NCI-H2029 treated with DMSO at 0.1 percent for 48 hours (cell line): ENCODE measurements at places on chromosomes 16 and 17.

- DNase-seq: no peak
Measured at GRCh38 chr16:89863741-89864526, 9.5 kb upstream of the TCF25 start.

DNA sequence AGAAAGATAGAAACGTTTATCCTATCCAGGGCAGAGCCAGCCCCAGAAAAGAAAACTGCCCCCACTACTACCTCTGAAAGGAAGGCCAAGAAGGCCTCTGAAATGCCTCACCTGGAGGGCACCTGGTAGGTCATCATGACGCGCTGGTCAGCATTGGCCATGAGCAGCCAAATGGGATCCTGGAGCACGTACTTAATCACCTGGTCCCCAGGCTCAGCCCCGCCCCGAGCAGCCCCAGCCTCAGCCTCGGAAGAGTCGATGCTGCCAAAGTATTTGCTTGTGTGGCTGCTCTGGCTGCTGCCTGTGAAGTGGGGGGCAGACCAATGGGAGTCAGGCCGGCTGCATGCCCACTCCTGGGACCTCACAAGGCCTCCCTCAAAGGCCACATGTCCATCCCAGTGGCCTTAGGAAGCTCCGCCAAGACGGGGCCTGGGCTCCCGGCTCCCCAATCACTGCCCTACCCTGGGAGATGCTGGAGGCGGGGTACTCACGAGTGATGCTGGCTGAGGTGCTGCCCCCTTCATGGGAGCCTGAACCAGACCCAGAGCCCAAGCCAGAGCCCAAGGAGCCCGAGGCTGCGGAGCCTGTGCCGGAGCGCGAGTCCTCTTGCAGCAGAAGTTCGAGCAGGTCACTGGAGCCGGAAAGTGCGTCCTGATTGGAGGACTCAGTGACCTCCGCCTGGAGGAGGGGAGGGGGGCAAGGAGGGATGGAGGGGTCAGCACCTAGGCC lies 9.9 kb downstream of the PER1 start:
- no peak for DNase-seq

GRCh38 chr17:75350706-75351105 lies 54.8 kb downstream of the GRB2 start:
- DNase-seq: no peak

DNA sequence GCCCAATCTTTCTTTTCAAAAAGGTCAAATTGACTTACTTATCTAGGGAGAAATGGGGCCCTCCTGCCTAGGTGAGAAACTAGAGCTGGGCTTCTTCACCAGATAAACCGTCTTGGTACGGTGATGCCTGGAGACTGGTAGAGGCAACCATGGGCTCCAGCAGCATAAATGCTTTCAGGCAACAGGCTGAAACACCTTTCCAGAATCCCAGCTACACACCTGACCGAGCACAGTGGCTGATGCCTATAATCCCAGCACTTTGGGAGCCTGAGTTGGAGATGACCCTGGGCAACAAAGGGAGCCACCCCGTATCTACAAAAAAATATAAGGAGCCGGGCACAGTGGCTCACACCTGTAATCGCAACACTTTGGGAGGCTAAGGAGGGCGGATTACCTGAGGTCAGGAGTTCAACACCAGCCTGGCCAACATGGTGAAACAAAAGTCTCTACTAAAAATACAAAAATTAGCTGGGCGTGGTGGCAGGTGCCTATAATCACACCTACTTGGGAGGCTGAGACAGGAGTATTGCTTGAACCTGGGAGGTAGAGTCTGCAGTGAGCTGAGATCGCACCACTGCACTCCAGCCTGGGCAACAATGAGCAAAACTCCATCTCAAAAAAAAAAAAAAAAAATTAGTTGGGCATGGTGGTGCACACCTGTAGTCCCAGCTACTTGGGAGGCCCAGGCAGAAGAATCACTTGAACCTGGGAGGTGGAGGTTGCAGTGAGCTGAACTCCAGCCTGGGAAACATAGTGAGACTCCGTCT lies 8.0 kb downstream of the TRAF4 start:
- no peak for DNase-seq

GRCh38 chr16:51430716-51431369 lies 279.8 kb upstream of the SALL1 start:
- DNase-seq: no peak

DNA sequence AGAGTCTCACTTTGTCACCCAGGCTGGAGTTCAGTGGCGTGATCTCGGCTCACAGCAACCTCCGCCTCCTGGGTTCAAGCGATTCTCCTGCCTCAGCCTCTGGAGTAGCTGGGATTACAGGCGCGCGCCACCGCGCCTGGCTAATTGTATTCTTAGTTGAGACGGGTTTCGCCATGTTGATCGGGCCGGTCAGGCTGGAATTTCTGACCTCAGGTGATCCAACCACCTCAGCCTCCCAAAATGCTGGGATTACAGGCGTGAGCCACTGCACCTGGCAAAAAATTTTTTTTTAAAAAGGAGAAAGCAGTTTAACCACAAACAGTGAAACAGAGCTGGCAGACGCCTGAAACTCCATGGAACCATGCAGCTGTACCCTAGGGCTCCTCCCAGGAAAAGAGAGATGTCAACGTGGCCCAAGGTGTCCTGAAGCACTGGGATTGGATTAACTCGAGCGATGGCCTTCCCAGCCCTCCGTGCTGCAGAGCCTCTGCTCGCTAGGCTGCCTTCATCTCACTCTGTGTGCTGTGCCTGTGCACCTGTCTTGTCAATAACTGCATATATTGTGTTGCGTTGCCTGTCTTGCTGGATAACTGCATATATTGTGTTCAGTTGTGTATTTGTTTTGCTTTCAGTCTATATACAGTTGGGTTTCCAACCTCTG lies 29.6 kb upstream of the FOXK2 start:
- no peak for DNase-seq

- peak; percentile 37 for DNase-seq
Measured at GRCh38 chr17:38444151-38444550, 15.9 kb downstream of the ARHGAP23 start.

GRCh38 chr17:27423651-27424050 lies 32.6 kb upstream of the KSR1 start:
- DNase-seq: no peak

DNA sequence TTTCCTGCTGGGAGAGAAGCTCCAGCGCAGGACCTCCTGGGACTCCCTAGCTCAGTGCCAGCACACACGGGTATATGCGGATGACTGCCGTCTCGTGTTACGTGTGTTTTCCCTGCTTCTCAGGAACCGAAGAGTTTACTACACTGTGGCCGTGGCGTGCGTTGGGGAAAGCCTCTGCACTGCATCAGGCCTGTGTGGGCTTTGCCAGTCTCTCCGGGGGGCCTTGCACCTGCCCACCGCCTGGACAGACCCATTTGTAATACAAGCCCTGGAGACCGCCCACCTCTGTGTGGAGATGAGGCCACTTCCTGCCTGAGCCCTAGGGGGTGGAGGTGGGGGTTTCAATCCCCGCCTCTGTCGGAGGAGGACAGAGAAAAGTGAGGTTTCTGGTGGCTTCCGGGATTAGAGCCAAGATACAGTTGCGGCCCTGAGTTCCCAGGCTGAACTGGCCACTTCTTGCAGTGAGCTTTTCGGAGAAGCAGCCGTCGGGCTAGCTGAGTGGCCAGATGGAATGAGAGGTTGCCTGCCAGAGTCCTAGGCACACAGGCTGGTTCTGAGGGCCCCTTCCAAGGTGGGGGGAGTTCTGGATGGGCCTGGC lies 43.4 kb upstream of the GSE1 start:
- DNase-seq: peak; percentile 56

- no peak for DNase-seq
Measured at GRCh38 chr17:10357768-10358167, 15.0 kb downstream of the MYH13 start.

- DNase-seq: no peak
Measured at GRCh38 chr16:74865922-74866598, 91.4 kb upstream of the FA2H start.

GRCh38 chr17:51730303-51731050 lies 428.0 kb downstream of the CA10 start:
- no peak for DNase-seq

DNA sequence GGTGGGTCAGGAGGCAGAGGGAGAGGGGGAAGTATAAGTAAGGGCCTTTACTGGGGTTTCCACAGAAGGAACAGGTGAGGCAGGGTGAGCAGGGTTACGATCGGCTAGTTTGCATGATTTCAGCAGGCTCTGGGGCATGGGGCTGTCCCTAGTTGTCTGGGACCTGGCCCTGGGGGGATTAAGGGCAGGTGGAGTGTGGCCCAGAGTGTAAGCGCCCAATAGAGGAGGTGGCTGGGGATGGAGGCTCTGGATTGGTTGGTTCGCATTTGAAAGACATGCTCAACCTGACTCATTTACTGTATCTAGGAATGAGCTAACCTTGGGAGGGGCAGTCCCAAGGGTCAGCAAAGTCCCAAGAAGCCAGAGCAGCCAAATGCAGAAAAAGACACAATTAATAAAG lies 230.3 kb downstream of the MAP2K4 start:
- no peak for DNase-seq

- no peak for DNase-seq
Measured at GRCh38 chr17:42428141-42428944, 5.3 kb upstream of the CAVIN1 start.

DNA sequence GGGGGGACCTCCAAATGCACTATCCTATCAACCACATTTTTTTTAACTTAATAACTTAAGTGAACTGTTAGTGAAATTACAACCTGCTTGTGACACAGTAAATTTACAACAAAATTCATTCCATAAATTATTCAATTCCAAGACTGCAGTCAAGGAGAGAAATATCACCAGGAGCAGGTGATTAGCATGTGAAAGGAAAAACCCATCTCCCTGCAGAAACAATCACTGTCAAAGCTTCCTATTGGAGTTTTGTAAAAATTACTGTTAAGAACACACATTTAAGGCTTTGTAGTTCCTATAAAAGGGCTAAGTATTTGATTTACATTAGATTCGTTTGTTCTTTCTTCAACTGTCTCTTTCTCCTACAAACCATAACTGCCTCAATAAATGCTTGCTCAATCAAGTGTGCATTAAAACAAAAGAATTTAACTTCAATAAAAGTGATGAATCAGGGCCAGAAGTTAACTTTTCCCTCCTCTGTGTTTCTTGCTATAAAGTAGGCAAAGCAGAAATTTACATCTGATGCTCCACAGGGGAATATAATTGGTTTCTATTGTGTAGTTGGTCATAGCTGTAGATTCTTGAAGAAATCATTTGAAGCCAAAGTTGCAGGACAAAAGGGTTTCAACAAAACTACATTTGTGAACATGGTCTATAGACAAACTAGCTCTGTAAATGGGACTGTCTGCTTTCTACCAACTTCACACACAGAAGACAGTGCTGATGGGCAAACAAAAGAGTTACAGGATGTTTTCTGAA lies 195.1 kb upstream of the PSMD7 start:
- DNase-seq: no peak

GRCh38 chr16:4404247-4404966 lies 12.0 kb downstream of the CORO7 start:
- DNase-seq: no peak

- DNase-seq: no peak
Measured at GRCh38 chr16:59698346-59699020, 964.4 kb upstream of the GOT2 start.

- DNase-seq: no peak
Measured at GRCh38 chr17:57881143-57881542, 31.3 kb upstream of the MRPS23 start.

GRCh38 chr17:44911133-44912001 lies 3.9 kb downstream of the GFAP start:
- DNase-seq: no peak

- DNase-seq: no peak
Measured at GRCh38 chr17:70588003-70588402, 418.7 kb downstream of the KCNJ2 start.

GRCh38 chr17:31663576-31663975 lies 195.5 kb downstream of the COPRS start:
- DNase-seq: no peak

GRCh38 chr17:74199306-74200092 lies 4.0 kb upstream of the RPL38 start:
- DNase-seq: no peak

- no peak for DNase-seq
Measured at GRCh38 chr17:9071016-9071415, 49.7 kb downstream of the NTN1 start.

GRCh38 chr16:10497132-10498101 lies 83.0 kb downstream of the EMP2 start:
- DNase-seq: no peak

DNA sequence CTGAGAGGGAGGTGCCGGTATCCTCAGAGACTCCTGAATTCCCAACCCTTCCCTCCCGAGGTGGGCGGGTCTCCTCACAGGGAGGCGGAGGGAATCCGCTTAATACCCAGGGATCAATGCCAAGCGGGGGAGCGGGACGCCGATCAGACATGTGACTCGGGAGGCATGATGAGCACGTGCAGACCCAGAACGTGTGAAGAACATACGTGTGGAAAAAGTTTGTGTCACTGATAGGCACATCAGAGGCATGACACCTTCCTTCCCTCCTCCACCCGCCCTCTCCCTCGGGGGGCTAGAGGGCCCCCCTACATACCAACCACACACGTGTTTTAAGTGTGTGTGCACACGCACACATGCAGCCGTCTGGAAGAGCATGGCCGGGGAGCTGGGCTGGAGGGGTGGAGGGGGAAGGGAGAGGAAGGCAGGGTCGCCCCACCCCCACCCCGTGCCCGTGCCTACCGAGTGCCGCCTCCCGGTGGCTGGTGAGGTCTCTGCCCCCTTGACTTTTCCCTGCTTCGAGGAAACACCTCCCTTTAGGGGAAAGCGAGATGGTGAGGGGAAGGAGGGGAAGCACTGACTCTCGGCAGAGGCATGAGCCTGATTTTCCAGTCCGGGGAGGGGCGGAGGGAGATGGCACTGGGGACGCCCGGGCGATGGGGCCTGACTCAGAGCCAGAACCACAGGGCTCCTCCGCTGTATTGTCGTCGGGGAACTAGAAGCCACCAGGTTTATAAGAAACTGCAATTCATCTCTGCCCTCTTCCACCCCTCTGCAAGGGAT lies 12.1 kb upstream of the TBX21 start:
- no peak for DNase-seq

DNA sequence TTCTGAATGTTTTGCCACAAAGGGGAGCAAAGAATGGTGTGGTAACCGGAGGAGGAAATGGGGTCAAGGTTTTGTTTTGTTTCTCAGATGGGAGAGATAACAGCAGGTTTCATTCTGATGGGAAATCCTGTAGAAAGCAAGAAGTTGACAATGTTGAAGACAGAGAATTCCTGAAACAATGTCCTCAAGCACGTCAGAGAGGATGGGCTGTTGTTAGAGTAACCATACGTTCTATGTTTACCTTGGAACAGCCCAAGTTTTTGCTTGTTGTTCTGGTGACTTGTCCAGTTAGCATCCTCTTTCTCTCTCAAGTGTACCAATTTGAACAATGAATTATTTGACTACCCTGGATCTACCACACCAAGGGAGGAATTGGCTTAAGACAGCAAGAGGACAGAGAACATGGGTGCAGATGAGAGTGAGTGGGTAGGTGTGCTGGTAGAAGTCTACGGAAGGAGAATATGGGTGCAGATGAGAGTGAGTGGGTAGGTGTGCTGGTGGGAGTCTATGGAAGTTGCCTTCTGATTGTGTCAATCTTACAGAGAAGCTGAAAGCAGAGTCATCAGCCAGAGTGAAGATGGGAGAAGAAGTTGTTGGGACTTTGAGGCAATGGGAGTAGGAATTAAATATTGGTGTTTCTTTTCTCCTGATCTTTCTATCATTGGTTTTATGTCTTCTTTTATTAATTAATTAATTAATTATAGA lies 14.8 kb upstream of the NSRP1 start:
- DNase-seq: no peak
